ENCODE measurements at places on chromosomes 12 and 14. TPM values are rescaled to one million over a fixed set of nuclear protein-coding genes. Genes with fewer than 3 reads are reported as not detected.

RDH5 gene
- polyA plus RNA-seq: 22.5 TPM

ZFYVE26 gene
- 17.0 TPM for polyA plus RNA-seq

DNA sequence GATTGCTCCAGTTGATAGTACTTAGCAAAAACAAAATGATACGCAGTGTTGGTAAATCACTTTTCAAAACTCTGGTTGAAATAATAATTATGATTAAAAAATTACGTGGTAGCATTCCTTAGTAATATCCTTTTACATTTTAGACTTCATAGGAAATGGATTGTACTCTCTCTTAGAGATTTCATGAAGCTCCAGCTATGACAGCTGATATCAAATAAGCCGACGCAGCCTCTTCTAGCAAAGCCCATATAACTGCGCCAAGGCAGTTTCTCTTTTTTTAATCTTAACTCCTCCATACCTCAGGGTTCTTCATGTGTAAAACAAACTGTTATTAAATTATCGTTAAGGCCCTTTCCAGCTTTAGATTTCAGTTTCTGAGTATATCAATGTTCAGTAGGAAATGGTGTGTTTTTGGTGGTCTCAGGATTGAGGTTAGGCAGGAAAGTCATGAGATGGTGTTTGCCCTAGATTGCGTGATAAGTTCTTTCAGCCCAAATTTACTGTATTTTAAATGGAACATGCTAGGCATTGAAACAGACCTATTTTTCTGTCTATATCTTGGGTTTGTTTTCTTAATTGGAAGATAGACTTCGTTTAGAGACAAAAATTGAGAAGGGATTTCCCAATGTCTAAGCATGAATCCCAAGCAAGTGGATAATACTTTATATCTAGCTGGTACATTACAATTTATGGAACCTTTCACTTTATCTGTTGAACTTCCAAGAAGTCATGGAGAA lies 902 bp upstream of the CFL2 start:
- no peak for DNase-seq

CLEC6A gene
- 0.16 TPM for polyA plus RNA-seq

GRCh38 chr14:82398256-82398655 lies 864.6 kb upstream of the SEL1L start:
- peak; percentile 5 for DNase-seq
